NCI-H1105 (cell line): ENCODE measurements at places on chromosomes 1 and 21.

GRCh38 chr1:241816008-241816407 lies 32.0 kb upstream of the EXO1 start:
- no peak for DNase-seq

- no peak for DNase-seq
Measured at GRCh38 chr1:25194572-25195020, 37.7 kb downstream of the SYF2 start.

DNA sequence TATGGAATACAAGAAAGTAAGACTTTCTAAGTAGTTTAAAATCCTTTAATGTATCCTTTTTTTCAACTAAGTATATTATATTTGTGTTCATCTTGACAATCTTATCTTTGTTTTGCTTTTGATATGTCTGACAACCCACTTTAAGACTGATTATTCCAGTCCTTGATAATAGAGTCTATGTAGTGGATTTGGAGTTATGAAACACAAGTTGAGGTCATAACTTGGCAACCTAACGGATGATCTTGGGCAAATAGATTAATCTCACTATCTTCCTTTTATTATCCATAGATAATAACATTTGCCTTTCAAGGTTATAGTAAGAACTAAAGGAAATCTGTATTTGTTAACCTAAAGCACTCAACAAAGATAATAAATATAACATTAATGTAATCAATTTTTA lies 4.8 kb upstream of the GBP2 start:
- no peak for DNase-seq

- no peak for DNase-seq
Measured at GRCh38 chr1:50829014-50829958, 130.8 kb downstream of the FAF1 start.

DNA sequence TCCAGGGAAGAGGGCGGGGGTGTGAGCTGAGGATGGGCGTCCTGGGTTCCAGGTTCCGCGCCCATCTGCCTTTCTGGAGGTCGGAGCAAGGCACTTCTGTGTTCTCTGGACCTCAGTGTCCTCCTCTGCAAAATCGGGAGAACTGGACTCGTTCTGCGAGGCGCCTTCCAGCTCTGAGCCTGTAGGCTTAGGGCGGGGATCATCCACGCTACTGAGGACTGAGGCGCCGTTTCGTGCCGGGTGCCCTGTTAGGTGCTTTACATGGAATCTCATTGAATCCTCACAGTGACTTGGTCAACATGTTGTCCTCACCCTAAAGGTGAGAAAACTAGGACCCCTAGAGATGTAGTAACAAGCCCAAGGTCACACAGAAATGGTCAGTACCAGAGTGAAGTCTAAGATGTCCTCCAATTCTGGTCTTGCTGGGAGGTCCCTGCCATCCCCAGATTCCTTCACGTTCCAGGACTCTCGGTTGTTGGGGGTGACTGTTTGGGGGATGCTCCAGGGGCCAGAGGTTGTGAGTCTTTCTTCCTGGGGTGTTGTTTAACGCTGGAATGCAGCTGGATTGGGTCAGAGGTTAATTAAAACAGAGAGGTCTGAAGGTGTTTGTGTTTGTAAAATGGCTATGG lies 677 bp downstream of the PRKAA2 start:
- no peak for DNase-seq

GRCh38 chr1:102296116-102296515 lies 299.4 kb upstream of the OLFM3 start:
- no peak for DNase-seq

DNA sequence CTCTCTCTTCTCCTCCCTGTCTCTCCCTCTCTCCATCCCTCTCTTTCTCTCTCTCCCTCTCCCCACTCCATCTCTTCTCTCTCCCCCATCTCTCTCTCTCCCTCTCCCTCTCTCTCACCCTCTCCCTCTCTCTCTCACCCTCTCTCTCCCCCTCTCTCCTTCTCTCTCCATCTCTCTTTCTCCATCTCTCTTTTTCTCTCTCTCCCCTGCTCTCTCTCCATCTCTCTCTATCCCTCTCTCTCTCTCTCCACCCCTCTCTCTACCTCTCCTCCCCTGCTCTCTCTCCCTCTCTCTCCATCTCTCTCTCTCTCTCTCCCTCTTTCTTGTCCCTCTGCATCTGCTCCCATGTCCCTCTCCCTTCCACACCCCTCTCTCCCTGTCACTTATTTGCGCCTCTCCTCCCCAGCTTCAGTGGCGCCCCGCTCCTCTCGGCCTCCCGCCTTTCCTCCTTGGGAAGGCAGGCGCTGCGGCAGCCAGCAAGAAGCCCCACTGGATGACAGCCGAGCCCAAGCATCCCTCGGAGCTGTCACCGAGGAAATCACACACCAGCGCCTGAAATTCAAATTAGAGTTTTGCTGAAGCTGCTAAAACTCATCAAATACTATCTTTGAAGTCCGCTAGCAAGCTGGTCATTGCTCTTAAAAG lies 15.3 kb upstream of the EPHA8 start:
- DNase-seq: no peak

DNA sequence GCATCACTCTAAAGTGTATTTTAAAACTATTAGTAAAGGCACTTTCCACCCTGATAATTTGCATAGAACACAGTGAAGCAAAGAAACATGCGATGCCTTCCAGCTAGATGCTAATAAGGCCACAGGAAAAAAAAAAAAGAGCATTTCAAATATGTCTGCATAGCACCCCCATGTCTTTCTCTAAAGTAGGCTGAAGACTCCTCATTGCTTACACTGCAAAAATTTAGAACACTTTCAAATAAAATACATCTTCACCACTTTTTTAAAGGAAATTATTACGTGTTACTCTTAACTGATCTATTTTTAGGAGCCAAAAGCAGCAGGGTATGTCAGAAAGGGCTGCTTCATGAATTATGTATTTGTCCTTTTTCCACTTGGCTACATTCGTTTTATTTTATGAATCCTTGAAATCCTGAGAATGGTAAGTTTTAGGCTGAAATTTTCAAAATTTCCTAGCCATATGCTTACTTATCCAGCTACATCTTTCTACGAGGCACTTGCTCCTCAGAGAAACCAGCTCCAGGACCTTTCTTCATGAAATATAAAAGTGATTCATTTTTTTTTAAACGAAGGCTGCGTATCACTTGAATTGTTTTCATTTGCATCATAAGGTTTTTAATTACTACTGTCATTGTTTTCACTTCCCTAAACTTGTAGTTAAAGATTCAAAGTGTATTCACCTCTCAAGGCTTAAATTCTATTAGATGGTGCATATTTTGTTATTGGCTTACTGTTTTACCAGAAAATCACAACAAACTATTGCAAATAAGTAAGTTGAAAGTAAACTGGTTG lies 513.0 kb downstream of the PTPRC start:
- DNase-seq: no peak

DNA sequence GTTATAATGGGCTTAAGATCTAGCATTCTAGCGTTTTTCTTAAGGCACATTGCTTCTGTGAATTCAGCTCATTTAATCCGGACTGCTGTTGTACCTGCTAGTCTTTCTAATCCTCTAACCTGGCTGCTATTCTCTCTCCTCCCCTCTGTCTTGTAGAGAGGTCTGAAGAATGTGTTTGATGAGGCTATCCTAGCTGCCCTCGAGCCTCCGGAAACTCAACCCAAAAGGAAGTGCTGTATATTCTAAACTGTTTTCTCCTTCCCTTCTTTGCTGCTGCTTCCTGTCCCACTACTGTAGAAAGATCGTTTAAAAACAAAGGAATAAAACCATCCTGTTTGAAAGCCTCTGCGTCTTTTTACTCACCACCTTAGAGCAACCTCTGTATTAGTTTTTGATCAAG lies 37.3 kb downstream of the CDC42 start:
- DNase-seq: no peak

DNA sequence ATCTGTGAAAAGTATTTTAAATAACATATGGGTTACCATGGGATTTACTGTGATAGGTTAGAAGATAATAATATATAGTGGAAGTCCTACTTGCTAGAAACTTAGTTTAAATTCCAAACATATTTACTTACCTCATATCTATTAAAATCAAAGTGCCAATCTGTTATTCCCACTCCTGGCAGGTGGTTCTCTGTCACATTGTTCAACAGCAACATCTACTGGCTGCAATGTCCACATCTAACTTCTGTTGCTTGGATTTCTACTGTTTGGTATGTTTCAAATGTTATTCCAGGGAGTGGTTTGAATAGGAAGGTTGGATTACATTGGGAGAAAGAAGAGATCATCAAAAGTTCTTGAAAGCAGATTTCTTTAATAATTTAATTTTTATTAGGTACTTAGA lies 122.5 kb upstream of the NCAM2 start:
- no peak for DNase-seq

DNA sequence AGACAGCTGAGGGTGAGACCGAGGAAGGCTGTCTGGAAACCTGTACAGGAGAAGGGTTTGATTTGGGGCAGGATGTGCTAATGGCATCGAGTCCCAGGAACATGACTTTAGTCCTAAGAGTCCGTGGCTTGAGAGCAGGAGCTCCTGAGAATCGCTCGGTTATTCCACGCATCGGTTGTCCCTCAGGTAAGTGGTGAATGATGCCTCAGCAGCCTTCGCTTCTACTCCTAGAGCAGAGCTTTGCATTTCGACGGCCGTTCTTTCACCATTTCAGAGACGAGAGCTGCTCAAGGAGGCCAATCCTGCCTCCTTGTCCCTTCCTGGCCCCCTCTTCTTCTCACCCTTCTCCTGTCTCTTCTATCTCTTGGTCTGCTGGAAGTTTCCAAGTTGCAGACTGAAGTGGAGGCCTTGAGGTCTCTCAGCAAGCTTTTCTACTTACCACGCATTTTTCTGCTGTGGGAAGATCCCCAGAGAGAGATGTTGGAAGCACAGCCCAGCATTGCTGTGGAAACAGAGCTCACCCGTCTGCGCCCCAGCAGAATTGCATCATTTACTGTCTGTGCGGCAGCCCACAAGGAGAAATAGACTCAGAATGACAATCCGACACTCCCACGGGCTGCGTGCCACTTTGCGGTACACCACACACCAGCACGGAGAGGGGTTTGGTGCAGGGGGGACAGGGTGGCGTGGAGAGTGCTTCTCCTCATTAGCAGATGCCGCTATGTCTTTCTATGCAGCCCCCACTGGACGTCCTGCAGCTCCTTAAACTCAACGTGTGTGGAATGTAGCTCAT lies 270.7 kb upstream of the C1orf174 start:
- DNase-seq: no peak

- no peak for DNase-seq
Measured at GRCh38 chr1:109183058-109183738, 30.5 kb upstream of the SARS1 start.

- peak; percentile 29 for DNase-seq
Measured at GRCh38 chr21:24023936-24024335, 1583.3 kb downstream of the MRPL39 start.

DNA sequence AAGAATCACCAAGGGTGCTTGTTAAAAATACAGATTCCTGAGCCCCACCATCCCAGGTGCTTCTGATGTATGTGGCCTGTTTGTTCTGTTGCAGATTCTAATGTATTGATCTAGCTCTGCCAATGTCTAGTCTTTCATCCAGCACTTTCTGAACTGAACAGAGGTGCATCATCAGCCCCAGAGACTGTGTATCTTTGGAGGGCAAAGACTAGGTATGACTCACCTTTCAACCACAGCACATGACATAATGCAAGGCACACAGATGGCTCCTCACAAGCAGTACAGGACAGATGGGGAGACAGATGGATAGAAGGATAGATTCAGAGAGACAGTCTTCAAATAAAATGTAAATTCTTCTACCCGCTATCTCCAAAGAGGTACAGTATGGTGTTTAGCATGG lies 32.3 kb downstream of the CD58 start:
- no peak for DNase-seq
